ENCODE measurements at places on chromosomes 7 and 10. TPM values are rescaled to one million over a fixed set of nuclear protein-coding genes. Genes with fewer than 3 reads are reported as not detected.

DNA sequence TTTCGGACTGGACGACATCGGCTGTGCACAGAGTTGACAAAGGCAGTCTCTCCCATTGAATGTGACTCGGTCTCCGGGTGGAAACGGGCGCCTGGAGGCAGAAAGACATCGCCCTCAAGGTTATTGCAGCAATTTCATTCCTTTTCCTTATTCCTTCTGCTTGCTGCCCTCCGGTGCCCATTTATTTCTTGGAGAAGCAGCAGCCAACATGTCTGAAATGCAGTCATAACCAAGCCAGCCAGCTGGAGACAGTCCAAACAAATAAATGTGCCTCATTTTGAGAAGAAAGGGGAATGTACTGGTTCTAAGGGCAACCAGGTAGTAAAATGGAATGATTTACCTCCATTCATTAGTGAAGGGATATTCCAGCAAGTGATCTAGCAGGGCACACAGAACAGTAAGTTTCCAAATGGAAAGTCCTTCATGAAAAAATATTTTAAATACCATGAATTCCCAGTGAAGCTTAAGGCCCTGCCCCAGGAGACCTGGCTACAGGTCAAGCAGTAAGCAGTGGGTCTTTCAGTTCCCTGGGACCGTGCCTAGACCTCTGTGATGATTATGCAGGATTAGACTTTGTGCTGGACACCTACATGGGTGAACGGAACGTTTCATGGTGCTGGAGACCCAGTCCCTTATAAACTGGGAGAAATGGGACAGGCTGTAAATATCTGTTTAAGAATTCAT is 86.6 kb downstream of the ABLIM1 start:
- DNase-seq = peak; percentile 42
- no peak overlapping the region for H3K27ac ChIP-seq
- peaks cover 14% of the 10 kb centered on the region for H3K4me1 ChIP-seq
- no peak overlapping the region for H3K4me3 ChIP-seq

DNA sequence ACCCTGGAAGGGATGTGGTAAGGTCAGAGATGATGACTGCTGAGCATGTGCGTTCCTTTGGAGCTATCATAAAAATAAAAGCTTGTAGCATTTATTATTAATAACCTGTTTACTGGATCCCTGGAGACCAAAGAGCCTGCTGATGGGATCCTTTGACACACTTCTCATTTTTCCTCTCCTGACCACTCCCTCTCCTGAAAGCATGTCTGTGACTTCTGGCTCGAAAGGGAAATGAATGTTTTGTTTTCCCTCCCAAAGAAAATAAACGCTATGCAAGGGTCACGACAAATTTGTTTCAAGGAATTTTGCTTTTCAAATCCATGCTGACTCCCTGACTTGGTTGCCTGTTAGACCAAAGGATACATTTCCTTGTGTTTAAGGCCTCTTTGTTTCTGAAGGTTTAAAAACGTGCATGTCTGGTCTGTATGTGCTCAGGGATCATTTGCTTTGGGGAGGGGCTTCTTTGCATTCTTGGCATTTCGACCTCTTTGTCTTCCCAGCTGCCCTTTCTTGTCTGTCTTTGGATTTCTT is 185.1 kb upstream of the AGK start:
- DNase-seq = no peak
- H3K27me3 ChIP-seq = no peaks in the 10 kb centered on the region
- H3K4me3 ChIP-seq = no peak overlapping the region
- H3K4me1 ChIP-seq = no peaks in the 10 kb centered on the region
- H3K36me3 ChIP-seq = no peaks in the 10 kb centered on the region
- no peak overlapping the region for H3K27ac ChIP-seq

DNA sequence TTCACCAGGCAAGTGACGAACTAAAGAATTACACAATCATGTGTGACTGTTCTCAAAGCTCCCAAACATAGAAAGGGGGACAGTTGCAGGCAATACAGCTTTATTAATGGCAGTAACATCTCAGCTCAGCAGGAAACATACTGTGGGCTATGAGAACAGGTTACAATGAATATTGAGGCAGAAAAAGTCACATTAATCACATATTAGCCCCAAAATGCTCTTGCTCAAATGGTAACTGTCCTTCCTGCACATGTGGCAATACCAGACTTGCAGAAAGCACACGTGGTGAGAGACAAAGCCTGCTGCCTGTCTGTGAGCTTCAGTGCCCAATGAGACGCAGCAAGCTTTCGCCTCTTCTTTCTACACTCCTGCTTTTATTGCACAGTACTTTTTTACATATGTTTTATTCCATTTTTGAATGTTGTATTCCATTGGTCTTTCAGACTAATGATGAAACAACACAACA is 104.9 kb upstream of the ACBD5 start:
- H3K36me3 ChIP-seq = no peaks in the 10 kb centered on the region
- no peaks in the 10 kb centered on the region for H3K27me3 ChIP-seq
- H3K4me1 ChIP-seq = no peaks in the 10 kb centered on the region
- no peak overlapping the region for H3K27ac ChIP-seq
- no peak for DNase-seq
- no peak overlapping the region for H3K4me3 ChIP-seq

- no peak overlapping the region for H3K27ac ChIP-seq
- H3K36me3 ChIP-seq = no peaks in the 10 kb centered on the region
- no peaks in the 10 kb centered on the region for H3K27me3 ChIP-seq
- no peak overlapping the region for H3K4me3 ChIP-seq
- no peak for DNase-seq
Observed at GRCh38 chr7:157403646-157404401, 67.0 kb downstream of the DNAJB6 start.

GRCh38 chr7:69670701-69671100 is 72.4 kb downstream of the AUTS2 start:
- DNase-seq = no peak
- H3K4me3 ChIP-seq = no peak overlapping the region
- H3K4me1 ChIP-seq = peaks cover 5% of the 10 kb centered on the region

DNA sequence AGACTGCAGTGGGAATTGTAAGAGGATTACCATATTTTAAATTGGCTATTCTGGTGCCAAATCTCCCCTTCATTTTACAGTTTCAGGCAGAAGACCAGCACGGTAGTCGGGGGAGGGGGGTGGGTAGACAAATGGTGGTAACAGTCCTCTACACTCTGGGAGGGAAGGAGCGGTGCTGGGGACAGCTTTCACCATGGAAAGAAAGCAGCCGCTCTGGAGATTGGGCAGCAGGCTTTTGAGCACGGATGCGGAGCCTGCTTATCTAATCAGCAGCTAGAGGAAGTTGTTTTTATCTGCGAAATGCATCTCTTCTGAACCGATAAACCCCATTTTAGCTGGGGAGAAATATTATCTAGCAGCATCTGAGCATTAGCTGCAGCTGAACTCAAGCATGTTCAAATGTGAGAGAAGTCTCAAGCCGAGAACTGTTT is 28.7 kb downstream of the IKZF1 start:
- no peaks in the 10 kb centered on the region for H3K4me1 ChIP-seq
- no peaks in the 10 kb centered on the region for H3K27me3 ChIP-seq
- DNase-seq = no peak

GRCh38 chr7:121178452-121178851 is 150.3 kb upstream of the WNT16 start:
- no peak for DNase-seq
- no peaks in the 10 kb centered on the region for H3K27me3 ChIP-seq
- no peaks in the 10 kb centered on the region for H3K4me1 ChIP-seq
- no peak overlapping the region for H3K4me3 ChIP-seq
- no peaks in the 10 kb centered on the region for H3K36me3 ChIP-seq

GRCh38 chr10:31647861-31648260 is 280.8 kb downstream of the ARHGAP12 start:
- H3K4me3 ChIP-seq = no peak overlapping the region
- H3K36me3 ChIP-seq = no peaks in the 10 kb centered on the region
- no peak overlapping the region for H3K27ac ChIP-seq
- no peak for DNase-seq
- no peaks in the 10 kb centered on the region for H3K4me1 ChIP-seq
- no peaks in the 10 kb centered on the region for H3K27me3 ChIP-seq

DNA sequence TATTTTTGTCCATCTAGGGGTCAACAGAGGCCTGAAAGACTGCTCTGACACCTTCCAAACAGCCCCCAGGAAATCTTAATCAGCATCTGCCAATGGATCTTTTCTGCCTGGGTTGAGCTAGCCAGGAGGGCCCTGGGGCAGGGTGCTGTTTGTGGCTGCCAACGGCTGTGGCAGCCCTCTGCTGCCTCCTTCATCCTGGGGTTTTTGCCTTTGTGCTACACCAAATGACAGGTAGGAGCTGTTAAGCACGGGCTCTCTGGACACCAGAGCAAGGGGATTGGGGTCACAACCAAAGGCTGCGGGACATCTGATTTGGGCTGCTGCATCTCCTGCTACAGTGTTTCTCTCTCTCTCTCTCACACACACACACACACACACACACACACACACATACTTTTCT is 2.0 kb upstream of the KIAA1217 start:
- H3K4me1 ChIP-seq = peaks cover 42% of the 10 kb centered on the region
- H3K4me3 ChIP-seq = no peak overlapping the region
- H3K27ac ChIP-seq = peak overlapping the region; percentile 65
- DNase-seq = no peak

TSPAN15 gene
- total RNA-seq = 20.0 TPM

RAB19 gene
- total RNA-seq = 12.9 TPM

- H3K36me3 ChIP-seq = no peaks in the 10 kb centered on the region
- no peaks in the 10 kb centered on the region for H3K4me1 ChIP-seq
- H3K27ac ChIP-seq = no peak overlapping the region
- DNase-seq = no peak
Observed at GRCh38 chr7:133478591-133479135, 225.8 kb downstream of the EXOC4 start.

All from body of pancreas (tissue), 4 donors.